CD4-positive, alpha-beta T cell treated with Interleukin-6 at 100 ng/mL for 8 hours (primary cell): ENCODE measurements at places on chromosomes 11 and 22.

GRCh38 chr11:78991681-78992080, 417.0 kb upstream of the NARS2 start:
- DNase-seq, result no peak

DNA sequence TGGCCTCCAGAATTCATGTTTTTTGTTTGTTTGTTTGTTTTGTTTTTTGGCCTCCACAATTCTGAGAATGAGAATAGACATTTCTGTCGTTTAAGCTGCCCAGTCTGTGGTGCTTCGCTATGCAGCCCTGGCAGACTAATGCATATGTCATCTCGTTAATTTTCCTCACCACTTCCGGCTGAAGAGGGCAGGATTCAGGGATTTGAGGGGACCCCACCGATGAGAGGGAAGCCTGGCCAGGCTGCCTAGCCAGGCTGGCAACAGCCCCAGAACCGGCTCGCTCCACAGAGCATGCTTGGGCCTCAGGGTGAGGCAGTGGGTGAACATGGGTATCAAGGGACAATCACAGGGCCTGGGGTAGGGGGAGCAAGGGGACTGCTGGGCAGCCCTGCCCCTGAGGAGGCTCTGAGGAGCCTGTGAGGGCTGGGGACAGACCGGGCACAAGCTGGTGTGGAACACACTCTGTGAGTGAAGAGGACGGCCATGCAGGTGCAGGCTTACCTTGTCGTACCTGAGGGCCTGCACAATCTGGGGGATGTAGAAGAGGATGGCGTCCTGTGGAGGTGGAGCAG, 47.8 kb upstream of the SERPIND1 start:
- DNase-seq, result no peak

- DNase-seq, result no peak
Observed at GRCh38 chr22:46653596-46653995, 33.4 kb downstream of the GRAMD4 start.

DNA sequence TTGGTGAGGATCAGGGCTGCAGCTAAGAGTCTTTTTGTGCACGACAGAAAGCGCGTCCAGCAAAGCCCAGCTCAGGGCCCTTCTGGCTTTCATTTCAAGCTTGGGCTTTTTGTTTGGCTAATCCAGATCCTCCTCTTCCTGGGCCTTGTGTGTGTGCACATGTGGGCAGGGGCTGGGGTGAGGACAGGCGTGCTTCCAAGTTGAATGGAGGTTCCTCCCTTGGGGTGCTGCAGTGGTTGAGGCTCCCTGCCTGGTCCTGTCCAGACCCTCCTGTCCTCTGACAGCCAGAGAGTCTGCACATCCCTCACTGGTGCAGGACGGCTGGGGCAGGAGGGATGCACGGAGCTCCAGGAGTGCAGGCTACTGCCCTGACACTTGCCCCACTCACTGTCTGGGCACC, 62.0 kb upstream of the NECTIN1 start:
- no peak for DNase-seq

GRCh38 chr11:82671451-82671850, 62.2 kb downstream of the FAM181B start:
- no peak for DNase-seq

DNA sequence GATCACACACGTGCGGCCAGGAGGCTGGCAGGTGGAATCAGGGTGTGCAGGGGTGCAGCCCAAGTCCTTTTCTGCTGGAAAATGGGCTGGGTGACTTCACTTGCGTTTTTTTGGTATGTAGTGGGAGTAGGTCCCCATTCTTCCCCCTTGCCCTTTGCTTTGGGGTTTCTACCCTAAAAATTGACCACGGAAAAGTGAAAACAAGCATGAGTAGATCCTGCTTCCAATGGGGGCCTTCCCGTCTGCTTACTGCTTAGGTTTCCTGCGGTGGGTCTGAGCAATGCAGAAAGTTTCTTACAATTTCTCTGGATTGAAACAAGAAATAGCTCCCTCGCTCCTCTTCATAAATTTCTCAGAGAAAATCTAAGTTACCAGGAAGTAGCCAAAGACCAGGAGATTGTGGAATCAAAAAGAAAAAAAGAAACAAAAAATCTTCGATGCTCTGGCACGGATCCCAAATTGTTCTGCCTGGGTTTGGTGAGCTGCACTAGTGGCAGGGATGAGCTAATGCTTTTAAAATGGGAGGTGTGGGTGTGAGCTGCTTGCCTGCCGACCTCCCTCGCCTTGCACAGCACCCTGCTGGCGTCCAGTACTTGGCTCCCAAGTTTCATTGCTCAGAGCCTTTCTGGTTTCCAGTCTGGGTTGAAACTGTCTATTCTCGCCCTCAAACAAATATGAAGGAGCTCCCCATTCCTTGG, 2.4 kb downstream of the TIMP3 start:
- DNase-seq, result no peak

DNA sequence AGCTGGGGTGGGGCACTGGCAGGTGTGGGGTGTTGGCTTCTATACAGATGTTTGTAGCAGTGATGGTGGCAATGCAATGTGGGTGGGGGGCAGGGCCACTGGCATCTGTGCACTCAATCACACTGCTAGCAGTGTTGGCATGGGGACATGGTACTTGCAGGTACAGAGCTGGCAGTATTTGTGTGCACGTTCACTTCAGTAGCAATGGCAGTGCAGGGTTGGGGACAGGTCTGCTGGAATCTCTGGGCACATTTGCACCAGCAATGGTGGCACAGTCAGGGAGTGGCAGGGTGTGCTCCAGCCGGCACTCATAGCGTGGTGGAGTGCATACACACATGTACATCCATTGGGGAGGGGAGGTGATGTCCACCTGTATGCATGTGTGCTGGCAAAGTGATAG, 775.2 kb downstream of the CNTN5 start:
- no peak for DNase-seq

DNA sequence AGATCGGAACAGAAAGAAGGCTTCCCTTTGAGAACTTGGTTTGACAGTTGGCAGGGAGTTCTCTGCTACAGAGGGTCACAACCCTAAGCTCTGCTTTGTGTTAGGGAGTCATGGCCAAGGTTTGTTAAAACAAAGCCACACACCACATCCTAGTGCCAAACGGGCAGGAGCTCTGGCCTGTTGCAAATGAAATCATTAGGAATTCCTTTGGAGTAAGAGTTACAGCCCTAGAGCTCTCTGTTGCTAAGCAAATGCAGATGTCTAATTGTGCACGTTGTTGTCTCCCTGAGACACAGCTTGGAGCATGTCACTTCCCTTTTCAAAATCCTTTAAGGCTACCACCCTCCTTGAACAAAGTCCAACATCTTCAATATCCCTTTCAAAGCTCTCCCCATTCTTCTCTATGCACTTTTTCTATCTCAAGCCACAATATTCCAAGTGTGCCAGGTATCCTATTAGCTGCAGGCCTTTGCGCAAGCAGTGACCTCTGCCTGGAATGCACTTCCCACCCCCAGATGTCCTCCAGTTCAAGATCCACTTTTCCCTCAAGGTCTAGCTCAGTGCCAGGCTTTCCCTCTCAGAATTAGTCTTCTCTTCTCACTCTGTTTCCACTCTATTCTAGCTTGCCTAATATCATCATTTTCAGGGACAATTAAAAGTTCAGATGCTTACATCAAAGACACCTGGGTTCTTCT, 253.7 kb upstream of the POU2AF2 start:
- no peak for DNase-seq
